Mesendoderm (in vitro differentiated cells): ENCODE measurements at places on chromosomes 2 and 18.

GRCh38 chr2:41460661-41461060 lies 587.2 kb upstream of the PKDCC start:
- DNase-seq, result no peak

- no peak for DNase-seq
Observed at GRCh38 chr2:173407176-173407575, 52.5 kb downstream of the CDCA7 start.

- no peak for DNase-seq
Observed at GRCh38 chr18:9984080-9984479, 70.3 kb downstream of the VAPA start.

GRCh38 chr2:117557626-117558025 lies 256.9 kb upstream of the DDX18 start:
- peak; percentile 19 for DNase-seq

DNA sequence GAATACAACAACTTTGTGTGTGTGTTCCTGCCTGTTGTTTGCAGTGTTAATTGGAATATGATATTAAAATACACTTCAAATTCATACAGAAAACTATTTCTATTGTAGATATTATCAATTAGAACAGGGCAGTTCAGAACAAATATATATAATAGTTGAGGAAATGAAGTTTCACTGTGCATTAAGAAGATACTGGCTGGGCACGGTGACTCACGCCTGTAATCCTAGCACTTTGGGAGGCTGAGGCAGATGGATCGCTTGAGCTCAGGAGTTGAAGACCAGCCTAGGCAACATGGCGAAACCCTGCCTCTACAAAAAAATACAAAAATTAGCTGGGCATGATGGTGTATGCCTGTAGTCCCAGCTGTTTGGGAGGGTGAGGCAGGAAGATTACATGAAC lies 79.3 kb downstream of the ASAP2 start:
- no peak for DNase-seq

GRCh38 chr2:220880623-220881596 lies 691.2 kb downstream of the EPHA4 start:
- DNase-seq, result no peak

DNA sequence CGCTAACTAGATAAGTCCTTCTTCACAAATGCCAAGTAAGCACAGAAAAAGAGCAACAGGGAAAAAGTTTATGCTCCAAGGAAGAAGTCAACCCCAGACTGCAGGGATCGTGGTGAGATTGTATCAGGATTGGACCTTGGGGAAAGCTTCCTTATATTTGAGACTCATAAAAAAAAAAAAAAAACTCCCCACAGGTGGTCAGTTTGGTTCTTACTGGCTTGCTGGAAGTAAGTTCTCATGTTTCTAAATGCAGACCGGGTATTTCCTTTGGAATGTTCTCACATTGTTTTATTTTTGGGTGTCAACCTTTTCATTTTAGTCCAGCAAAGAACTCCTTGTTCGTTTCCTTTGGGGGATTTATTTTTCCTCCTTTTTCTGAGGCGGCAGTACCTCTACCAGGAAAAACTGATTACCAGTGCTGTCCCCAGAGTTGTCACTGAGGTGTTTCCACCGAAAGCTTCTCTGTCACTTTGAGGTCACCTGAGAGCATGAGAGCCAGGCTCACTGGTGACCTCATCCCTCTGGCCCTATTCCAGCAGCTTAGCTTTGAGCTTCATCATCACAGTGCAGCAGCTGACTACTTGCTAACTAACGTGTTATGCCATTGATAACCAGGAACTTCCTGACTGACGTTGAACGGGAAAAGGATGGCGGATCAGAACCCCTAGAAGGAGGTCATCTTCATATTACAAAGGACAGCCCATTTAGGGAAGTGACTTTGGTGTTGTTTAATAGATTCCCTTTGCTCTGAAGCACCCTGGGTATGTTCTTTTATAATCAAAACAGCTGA lies 16.8 kb upstream of the ATP8B1 start:
- peak; percentile 79 for DNase-seq

DNA sequence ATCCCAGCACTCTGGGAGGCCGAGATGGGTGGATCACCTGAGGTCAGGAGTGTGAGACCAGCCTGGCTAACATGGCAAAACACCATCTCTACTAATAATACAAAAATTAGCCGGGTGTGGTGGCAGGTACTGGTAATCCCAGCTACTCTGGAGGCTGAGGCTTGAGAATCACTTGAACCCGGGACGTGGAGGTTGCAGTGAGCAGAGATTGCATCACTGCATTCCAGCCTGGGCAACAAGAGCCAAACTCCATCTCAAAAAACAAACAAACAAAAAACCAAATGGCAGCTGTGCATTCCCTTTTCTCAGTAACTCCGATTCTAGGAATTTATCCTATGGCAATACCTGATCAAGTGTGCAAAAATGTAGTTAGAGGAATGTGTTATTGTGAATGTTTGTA lies 4.7 kb upstream of the GRHL1 start:
- DNase-seq, result no peak

DNA sequence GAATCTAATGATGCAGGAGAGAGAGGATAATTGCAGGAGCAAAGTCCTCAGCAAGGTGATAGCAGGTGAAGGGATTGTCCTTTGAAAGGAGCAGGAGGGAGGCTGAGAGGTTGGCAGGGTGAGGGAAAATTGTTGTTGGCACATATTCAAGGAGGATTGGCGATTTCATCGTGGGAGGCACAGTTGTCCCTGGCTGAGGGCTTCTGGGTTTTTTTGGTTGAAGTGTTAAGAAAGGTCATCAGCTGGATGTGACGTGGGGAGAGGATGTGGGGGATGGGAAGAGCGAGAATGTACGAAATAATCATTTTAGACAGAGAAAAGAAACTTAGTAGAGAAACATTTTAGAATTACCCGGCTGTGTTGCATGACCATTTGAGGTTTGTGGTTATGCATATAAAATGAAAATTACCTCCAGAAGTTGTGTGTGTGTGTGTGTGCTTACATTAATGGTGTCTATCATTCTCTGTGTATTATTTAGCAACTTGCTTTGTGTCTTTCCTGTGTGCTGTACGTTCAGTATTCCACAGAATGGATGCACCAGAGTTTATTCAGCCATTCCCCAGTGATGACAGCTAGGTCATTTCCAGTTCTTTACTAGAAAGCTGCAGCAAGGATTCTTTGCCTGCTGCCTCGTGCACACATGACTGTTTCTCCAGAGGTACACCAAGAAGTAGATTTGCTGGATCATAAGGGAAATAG lies 67.6 kb downstream of the SDC1 start:
- DNase-seq, result no peak

DNA sequence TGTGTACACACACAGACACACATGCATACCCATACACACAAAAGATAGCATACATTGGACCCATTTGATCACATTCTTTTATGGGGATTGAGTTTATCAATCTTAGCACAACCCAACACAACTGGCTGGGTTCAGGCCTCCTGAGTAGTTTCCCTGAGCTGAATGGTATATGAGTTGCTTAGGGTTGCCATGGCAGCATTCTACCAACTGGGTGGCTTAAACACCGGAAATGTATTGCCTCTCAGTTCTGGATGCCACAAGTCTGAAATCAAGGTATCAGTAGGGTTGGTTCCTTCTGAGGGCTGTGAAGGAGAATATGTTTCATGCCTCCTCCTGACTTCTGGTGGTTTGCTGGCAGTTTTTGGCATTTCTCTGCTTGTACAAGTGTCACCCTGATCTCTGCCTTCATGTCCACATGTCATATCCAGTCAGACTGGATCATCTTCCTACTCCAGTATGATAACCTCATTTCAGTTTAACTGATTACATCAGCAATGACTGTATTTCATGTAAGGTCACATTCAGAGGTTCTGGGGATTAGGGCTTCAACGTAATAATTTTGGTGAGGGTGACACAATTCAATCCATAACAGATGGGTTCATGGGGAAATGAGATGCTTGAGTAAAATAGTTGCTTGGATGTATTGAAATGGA lies 212.7 kb downstream of the KCNE4 start:
- peak; percentile 29 for DNase-seq

DNA sequence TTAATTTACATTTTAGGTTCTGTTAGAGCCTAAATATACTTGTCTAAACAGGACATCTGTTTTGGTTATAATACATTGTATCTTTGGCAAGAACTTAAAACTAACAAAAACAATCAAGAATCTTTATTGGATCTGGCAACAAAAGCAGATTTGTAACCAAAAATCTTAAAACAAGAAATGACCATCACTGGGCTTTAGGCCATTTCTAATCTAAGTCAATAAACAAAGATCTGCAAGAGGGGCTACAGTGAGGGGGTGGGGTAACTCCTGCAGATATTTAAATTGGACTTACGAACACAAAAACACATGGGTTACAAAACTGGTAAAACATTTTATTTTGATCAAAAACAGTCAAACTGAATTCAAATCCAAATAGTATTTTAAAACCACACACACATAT lies 77.3 kb downstream of the SRBD1 start:
- DNase-seq, result no peak

- DNase-seq, result no peak
Observed at GRCh38 chr2:138707392-138708074, 72.7 kb downstream of the NXPH2 start.

DNA sequence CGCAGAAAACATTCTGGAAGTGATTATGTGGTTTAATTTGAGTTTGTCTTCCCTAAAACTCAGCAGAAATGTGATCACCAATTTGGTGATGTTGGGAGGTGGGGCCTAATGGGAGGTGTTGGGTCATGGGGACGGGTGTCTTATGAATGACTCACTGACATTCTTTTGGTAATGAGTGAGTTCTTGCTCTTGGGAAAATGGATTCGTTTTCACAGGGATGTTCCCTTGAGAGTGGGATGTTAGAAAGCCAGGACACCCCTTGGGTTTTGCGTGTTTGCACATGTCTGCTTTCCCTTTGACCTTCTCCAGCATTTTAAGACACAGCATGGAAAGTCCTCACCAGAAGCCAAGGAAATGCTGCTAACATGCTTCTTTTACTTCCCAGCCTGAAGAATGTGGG lies 321.5 kb upstream of the NT5C1B start:
- DNase-seq, result peak; percentile 81

- peak; percentile 45 for DNase-seq
Observed at GRCh38 chr18:59517446-59518165, 158.5 kb upstream of the LMAN1 start.

DNA sequence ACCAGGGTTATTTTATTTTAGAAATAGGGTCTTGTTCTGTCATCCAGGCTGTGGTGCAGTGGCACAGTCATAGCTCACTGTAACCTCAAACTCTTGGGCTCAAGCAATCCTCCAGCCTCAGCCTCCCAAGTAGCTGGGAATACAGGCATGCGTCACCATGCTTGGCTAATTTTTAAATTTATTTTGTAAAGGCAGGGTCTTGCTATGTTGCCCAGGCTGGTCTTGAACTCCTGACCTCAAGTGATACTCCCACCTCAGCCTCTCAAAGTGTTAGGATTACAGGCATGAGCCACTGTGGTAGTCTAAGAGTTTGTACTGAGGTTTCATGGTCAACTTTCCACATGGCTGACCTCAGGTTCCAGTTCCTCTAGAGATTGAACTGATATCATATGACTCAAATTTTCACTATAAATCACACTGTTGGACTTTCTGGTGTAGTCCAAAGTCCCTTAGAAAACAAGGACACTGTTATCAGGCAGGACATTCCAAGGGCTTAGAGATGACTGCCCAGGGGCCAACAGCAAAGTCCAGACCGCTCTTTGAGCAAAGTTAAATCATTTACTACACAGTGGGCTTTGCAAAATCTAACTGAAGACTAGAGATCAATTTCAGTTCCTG lies 82.0 kb upstream of the MEX3C start:
- DNase-seq, result no peak

DNA sequence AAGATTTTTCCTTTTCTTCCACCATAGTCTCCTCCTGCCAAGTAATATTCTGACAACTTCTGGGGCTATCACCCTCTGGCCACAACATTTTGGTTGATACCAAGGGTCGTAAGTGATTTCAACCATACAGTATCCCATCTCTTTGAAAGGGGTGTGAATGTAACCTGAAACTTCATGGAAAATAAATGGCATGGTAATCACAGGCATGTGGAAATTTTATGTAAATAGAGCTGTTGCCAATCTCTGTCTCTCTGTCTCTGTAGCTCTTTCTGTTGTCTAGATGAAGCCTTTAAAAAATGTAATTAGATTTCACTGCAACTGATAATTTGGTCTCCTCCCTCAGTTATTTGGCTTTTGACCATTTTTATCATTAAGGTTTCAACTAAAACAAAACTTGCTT lies 125.6 kb upstream of the RPRM start:
- DNase-seq, result peak; percentile 21

DNA sequence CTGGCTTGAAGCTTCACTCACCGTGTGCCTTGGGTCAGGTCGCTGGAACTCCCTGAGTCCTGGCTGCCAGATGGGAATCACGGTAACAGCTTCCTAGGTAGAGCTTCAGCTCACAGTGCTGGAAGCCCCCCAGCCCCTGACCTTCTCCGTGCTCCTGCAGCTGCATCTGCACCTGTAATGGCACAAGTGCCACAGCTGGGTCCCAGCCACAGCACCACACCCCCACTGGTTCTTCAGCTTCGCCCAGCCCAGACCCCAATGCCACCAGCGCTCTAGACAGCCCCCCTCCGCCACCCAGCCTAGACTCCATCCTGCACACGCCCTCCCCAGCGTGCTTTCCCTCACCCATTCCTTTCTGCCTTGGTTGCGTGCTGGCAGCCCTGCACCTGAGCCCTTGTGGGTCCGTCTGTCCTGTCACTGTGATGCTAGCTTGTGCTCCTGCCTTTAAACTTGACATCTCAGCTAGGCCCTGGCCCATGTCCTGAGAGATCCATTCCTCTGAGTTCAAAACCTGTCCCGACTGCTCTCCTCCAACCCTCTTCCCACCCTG lies 7.6 kb upstream of the ESPNL start:
- no peak for DNase-seq

GRCh38 chr2:159798376-159798725 lies 343 bp upstream of the CD302 start:
- no peak for DNase-seq

DNA sequence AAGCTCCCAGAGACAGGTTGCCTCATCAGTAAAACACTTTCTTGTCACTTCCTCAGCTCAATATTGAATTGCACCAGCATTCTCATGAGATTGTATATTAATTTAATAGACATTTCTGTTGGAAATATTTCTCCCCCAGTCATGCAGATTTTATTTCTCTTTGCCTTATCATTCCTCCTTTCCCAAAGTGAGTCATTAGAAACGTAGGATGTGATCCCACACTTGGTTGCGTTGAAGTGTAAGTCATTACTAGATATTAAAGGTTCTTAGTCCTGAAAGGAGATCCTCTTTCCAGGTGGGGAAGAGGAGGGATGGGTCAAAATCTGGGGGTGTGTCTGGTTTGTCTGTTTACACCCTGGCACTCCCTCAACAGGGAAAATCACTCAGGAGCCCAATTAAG lies 438.2 kb downstream of the SLC4A3 start:
- no peak for DNase-seq

DNA sequence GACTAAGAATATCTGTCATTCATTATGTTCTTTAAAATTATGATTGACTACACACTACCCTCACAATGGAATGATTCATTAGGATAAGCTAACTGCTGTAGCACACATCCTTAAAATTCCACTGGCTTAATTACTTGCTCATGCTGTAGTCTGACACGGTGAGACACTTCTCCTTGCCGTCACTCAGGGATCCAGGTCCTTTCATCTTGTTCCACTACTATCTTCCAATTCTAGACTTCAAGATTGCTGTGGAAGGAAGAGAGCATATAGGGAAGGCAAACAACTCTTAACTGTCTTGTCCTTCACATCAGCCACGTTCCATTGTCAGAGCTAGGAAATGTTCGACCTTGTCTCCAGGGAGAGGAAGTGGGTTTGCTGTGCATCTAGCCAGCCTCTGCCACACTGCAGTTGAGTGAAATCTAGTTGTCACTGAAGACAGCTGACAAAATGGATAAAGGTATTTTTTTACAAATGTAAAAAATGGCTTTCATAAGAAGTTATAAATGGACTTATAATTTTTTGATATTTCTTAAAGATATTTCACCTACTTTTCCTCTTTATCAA lies 30.1 kb downstream of the GREB1L start:
- DNase-seq, result no peak
